ENCODE measurements at places on chromosomes 3 and 15. TPM values are rescaled to one million over a fixed set of nuclear protein-coding genes. Genes with fewer than 3 reads are reported as not detected.

PARP9 gene
- 31.5 TPM for total RNA-seq

DNA sequence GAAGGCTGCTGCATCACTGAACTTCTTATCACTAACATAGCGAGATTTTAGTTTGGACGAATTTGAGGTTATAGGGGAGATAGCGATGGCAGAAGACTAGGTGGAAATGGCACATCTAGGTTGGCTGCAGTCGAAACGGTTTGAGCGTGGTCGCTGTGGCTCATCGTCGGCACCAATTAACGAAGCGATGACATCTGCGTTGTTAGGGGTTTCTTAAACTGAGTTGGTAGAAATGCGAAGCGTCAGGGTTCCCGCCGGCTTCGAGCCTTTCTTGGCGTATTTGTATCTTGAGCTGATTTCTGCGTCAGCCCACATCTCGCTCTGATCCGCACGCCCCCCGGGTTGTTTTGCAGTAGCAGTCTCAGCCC is 319 bp downstream of the LNP1 start:
- DNase-seq = no peak

- no peak for DNase-seq
These were observed 25.4 kb upstream of the TSEN2 start for GRCh38 chr3:12458901-12459300.

DNA sequence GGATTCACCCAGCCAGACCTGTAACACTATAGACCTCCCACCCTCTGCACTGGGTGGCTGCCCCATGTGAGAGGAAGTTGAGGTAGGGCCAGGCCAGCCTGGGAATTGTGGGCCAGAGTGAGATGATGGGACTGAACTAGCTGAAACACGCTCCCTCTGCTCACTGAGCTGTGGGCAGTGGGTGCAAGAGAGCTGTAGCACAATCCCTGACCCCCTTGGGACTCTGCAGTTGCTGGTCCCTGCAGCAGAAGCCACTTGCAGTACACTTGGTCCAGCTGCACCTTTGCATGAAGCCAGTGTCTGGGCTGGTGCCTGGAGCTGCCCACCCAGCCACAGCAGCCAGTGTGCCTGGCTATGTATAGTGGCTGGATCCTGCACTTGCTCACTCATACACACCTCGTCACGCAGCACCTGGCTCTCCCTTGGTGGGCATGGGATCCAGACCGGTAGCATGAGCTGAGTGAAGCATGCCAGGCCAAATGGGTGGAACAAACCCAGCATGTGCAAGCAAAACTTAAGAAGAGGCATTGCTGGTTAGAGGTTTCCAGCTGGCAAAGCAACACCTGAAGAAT is 805.7 kb upstream of the GBE1 start:
- DNase-seq = no peak

- DNase-seq = peak; percentile 97
These were observed at the start of gene KLHL25 for GRCh38 chr15:85794598-85795336. Gene KLHL25 (minus strand): TSS chr15:85794925. CDS start chr15:85769810, 25,115 bp downstream.

DNA sequence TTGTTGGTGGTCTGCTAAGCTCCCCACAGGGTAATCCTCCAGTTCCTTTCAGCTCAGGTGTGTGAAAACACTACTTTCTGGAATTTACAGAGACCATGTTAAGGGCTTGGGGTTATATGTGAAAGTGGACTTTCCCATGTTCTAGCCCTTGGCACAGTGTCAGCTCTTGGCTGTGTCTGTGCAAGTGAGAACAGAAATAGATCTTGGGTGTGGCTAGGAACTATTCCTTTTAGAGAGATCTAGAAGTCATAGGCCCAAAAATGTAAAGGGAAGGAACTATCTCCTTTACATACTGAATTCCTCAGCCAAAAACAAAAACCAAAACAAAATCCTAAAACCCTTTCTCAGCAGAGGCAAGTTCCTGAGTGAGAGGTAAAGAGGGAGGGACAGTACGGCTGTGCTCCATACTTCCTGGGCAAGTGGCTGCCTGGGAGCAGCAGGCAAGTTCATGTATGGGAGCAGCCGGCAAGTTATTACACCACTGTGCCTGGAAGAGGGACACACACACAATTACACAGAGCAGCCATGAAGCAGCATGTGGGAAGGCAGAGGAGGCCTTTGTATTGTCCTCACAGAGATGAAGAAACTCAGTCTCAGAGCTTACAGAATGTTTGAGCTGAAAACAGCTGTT is 19.9 kb upstream of the C3orf62 start:
- DNase-seq = no peak

GRCh38 chr3:187165144-187165543 is 25.8 kb upstream of the RPL39L start:
- peak; percentile 63 for DNase-seq

CD276 gene
- 38.5 TPM for total RNA-seq

CYP19A1 gene
- total RNA-seq = 2.4 TPM

GRCh38 chr15:101064795-101065569 is 145.8 kb downstream of the LRRK1 start:
- DNase-seq = no peak

- DNase-seq = no peak
These were observed 255.9 kb upstream of the LYSMD4 start for GRCh38 chr15:99989095-99989494.
